Hematopoietic multipotent progenitor cell (in vitro differentiated cells): ENCODE measurements at places on chromosomes 6 and 20. TPM values are rescaled to one million over a fixed set of nuclear protein-coding genes. Genes with fewer than 3 reads are reported as not detected.

GRCh38 chr6:110688661-110689268 is 126.5 kb downstream of the CDK19 start:
- DNase-seq = no peak

DNA sequence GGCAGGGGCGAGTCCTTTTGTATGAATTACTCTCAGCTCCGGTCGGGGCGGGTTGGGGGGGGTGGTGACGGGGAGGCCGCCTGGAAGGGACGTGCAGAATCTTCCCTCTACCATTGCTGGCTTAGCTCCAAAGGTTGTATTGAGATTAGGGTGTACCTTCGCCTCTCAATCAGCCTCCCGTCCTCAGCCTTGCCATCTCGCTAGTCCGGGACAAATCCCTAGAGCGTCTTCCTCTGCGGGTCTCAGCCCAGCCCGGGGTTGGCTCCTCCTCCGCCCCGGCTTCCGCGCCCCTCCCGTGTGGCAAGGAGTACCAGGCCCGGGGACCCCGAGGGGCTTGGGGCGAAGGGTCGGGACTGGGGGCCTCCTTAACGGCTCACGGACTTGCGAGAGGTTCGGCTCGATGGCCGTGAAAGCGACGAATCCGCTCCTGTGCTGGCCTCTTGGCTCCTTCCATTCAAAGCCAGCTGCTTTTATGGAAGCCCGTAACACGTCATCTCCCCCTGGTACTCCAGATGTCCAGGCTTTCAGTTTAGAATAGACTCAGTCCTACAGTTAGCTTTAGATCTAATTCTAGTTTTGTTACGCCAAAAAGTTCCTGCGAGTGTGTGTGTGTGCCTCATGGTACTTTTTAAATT is 636 bp upstream of the EEF1A1 start:
- DNase-seq = no peak

DNA sequence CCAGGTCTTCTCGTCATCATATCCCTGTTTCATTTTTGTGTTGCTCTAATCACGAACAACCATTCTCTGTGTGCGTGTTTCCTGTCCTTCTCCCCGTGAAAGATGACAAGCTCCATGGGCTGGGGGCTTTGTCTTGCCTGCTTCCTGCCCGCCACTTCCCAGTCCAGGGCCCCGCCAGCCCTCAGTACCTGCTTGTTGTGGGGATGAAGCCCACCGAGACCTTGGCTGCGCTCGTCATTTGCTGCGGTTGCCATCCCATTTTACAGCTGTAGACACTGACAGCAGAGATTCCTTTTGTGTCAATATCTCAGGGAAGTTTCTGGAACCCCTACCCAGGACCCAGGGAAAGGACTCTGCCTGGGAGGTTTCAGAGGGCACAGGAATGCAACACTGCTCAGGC is 40.3 kb upstream of the STX16 start:
- no peak for DNase-seq

- no peak for DNase-seq
Measured at GRCh38 chr6:155454008-155454407, 1.6 kb downstream of the NOX3 start.

DNA sequence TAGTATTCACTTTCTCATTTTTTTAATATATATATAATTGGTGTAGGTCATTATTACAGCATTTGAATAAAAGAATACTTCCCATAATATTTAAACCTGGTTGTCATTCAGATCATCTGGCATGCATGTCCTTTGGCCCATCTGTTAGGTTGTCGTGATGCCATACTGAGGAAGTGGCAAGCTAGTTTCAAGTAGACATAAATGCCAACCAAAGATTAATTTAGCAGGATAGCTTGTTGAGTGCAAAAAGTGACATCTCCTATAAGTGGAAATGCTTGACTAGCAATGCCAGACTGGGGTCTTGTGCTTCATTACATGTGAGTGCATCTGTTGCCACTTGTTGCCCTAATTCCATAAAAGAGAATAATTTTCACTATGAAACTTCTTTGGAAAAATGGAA is 1044.7 kb downstream of the GRIK2 start:
- no peak for DNase-seq

DNA sequence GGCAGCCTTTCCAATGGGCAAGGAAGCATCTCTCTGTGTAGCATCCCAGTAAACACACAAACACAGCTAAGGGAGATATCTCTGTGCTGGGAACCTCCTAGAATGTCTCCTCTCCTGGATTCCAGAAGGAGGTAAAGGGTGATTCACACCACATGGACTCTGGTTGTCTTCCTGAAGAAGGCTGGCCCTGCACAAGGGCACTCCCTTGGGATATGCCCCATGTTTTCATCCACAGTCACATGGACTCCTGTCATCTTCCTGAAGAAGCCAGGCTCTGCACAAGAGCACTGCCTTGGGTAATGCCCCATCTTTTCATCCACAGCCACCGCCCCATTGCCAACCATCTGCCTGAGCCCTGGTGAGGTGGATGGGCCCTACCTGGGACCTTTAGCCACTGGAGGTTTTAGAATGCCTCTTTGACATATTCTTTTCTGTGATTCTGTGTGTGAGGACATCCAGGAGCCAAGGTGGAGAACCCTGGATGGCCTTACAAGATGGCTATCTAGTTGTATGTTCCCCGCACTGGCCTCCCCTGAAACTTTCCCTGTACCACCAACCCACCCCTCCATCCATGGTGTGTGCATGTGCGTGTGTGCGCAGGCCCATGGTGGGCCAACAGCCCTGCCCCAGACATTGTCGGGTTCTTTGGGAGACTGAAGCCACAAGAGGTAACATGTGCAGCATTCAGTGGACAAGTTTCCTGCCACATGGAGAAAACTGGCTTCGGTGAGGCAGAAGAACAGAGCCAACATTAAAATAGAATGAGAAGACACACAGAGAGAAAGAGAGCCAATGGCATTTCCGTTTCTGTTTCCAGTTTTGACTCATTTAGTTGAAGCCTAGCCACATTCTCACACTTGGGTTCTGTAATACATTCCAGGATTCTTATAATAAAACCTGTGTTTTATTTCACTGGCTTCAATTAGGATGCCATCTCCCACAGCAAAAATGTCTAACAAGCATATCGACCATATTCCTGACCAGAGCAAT is 110.2 kb upstream of the CST7 start:
- DNase-seq = no peak

Gene HMGN3
- 16.2 TPM for total RNA-seq

DNA sequence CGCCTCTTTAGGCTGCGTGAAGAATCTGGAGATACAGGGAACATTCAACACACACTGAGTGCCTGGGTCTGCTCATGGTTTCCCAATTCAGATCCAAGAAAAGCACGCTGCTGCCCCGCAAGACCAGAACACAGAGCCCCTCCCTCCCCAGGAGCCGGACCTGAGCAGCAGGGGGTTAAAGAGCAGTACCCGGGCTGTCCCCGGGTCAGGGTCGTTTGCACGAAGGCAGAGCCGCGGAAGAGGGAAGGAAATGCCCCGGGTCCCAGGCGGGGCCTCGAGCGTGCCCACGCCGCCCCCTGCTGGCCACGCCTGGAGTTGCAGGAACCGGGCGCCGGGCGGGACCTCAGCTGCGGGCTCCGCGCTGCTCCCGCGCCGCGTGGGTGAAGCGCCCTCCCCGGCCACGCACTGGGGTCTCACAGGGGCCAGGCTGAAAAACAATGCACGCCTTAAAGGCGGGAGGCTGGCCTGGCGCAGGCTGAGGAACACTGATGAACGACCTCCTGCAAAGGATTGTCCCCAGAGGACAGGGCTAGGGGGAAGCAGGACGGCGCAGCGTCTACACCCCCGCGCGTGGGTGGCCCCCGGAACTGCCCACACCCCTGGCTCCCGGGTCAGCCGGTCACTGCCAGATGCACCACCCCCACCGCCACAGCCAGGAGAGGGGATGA is 48.9 kb downstream of the ANKRD60 start:
- DNase-seq = peak; percentile 68

Gene JPH2
- total RNA-seq = under 0.01 TPM

DNA sequence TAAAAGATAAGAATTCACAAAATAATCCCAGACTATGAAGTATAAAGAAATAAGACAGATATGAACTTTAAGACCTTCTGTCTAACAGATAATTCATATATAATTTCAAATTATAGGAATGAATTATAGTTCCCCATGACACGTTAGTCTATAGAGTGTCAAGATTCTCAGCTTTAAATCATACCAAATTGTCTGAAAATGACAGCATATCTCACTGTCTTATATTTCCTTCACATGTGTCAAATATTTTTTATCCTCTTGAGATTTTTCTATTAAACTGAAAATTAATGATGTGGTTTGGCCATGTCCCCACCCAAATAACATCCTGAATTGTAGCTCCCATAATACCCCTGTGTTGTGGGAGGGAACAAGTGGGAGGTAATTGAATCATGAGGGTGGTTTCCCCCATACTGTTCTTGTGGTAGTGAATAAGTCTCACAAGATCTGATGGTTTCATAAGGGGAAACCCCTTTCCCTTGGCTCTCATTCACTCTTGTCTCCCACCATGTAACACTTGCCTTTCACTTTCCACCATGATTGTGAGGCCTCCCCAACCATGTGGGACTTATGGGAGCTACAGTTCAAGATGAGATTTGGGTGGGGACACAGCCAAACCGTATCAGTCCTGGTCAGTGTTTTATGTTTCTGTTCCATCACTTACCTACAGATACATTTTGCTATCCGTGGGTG is 825.3 kb upstream of the GJE1 start:
- no peak for DNase-seq

Gene CLVS2
- total RNA-seq = under 0.01 TPM

DNA sequence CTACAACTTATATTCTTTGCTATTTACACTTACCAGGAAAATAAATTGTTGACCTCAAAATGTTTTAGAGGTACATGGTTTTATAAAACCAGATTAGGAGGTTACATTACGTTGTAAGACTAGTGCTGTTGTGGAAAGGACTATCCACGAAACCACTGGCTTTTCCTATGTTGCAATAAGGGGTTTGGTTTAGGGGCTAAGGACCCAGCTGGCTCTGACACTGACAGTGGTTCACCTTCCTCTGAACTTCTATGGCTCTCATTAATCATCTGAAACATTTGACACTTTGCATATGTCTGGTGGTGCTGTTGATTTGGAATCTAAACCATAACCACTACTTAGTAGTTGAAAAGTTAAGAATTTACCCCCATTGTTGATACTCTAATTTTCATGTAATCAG is 186.7 kb downstream of the NKAIN2 start:
- no peak for DNase-seq

Gene HS3ST5
- total RNA-seq = not detected

DNA sequence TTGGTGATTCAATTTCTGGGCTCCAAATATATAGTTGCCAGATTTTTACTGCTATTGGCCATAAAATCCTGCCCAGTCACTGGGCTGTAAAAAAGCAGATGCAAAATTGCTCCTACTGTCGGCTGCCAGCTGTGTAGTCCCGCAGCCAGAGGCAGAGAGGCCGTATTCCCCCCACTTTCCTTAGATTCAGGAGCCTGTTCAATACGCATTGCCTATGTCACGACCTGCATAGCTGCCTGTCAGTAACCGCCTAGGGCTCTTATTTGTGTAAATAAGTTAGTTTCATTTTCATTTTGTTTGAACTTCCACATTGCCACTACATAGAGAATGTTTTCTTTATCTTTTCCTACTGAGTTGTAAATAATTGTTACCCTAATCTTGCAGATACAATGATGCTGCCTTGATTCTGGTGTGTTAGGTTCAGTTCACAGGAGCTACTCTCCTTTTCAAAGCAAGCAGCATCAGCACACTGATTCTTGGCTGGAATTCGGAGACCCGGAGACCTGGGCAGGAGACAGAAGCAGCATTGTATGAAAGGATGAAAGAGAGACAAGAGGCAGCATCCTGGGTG is 46.0 kb upstream of the UST start:
- DNase-seq = peak; percentile 46

Gene TNNC2
- total RNA-seq = 1.1 TPM

Gene OXT
- 1.6 TPM for total RNA-seq

Gene UQCC2
- 7.8 TPM for total RNA-seq

GRCh38 chr20:50305636-50306477 is 115.2 kb downstream of the CEBPB start:
- no peak for DNase-seq

DNA sequence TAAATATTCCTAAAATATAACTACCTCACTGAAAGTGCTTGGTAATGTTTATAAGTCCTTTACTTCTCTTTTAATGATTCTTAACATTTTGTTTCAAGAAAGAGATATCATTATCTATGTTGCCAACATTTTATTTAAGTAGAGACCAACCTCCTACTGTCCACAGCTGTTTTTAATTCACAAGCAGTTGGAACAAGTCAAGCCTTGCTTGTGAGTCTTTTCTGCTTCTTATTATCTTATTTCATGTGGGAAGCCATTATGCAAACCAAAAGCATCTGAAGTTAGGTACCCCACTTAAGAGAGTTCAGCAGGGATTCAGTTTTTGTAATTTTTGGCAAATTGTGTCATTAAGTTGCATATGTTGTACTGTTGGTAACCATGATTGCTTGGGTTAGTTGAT is 1714.5 kb downstream of the GRIK2 start:
- DNase-seq = no peak

DNA sequence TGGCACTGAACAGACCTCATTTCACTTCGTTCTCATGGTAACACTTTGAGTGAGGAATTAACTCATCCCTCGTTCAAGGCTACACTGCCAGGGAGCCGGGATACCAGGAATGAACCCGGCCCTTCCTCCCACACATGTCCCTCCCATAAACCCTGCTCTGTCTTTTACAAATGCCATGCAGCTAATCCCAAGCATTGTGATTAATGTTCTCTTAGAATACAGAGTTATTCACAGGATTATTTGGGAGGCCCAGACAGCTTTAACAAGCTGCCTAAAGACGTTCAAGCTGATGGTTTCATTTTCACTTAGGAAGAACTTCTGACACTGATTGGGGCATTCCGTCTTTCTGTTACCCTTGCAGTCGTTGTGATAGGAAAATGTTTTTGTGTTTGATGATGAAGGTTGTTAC is 42.5 kb upstream of the CD83 start:
- DNase-seq = peak; percentile 40

- peak; percentile 19 for DNase-seq
Measured at GRCh38 chr6:72861935-72862432, 240.1 kb downstream of the KCNQ5 start.

DNA sequence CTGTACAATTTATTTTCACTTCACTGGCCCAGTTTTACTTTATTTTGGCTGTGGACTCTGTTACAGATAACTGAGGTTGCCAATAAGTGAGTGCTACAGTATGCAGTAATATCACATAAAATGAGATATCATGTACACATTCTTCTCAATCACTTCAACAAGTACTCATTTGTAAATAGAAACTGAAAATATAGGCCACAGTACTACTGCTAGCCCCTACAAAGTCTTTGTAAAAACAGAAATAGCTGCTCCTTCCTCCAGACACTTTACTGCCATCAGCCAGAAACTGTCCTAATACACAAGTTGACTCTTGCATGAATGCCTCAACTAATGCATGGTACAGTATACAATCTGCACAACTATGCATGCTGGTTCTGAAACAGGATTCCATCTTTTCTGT is 9.2 kb downstream of the DTNBP1 start:
- DNase-seq = no peak

DNA sequence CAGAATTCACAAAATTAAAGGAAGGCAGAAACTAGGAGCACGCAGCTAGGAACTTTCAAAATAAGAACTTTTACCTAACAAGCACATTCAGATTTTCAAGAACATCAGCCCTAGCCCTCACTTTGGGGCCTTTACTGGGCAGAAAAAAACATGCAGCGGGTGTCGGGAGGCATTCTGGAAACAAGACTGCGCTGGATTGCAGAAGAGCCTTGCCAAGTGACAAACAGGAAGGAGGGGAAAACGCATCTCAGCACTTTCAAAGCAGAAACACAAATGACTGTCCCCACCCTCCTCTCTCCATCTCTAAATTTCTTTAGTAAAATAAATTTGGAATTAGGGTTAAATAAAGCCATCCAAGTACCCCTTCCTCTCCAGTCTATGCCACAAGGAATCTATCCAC is 74.6 kb upstream of the RREB1 start:
- no peak for DNase-seq

Gene DEFB119
- not detected for total RNA-seq
